Effector CD4-positive, alpha-beta T cell (primary cell): ENCODE measurements at places on chromosomes 1 and 21.

- no peak for DNase-seq
Measured at GRCh38 chr1:22791831-22792347, 81.2 kb downstream of the EPHB2 start.

GRCh38 chr1:153627715-153628626, at the start of gene S100A1:
Gene S100A1, plus strand, starts transcription at chr1:153628434. Its CDS starts 2,088 bp downstream, at chr1:153630522.
- DNase-seq, result no peak

DNA sequence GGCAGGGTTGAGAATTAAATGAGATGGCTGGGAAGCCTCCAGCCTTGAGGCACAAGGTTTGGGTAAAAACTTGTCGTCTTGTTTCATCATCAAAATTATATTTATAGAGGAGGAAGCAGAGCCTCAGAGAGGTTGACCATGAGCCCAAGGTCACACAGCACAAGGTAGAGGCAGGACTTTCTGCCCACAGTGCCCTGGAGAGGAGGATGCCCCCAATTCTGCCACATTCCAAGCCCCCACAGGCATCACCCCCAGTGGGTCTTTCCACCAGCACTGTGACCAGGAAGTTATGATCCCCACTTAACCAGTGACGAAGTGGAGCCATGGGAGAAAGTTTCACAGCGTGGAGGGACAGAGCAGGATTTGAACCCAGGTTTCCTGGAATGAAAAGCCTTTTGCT, 400.0 kb downstream of the MATN1 start:
- DNase-seq, result no peak

GRCh38 chr1:54352755-54353154, 53.4 kb downstream of the SSBP3 start:
- no peak for DNase-seq
